ENCODE measurements at places on chromosomes 1 and 21.

DNA sequence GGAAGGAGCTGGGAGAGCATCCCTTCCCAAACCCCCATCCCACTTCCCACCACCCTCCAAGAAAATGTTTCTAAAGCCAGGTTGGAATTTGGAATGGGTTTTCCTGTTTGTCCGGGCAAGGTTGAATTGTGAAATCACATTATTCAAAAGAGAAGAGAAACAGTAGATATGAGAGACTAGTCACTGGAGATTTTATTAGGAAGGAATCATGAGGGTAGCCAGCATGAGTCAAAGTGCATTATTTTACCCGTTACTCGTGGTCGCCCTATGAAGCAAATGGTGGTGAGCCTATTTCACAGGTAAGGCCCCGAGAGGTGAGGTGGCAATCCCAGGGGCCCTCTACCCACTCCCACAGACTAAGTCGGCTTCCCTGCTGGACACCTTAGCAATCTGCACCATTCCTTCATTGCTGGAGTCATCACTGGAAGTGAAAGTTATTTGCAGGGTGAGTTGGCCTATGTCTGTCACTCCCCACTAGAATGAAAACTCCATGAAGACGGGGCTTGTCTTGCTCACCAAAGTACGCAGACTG is 52.8 kb downstream of the TOMM20 start:
- DNase-seq: no peak

- no peak for DNase-seq
Observed at GRCh38 chr1:28656335-28656734, 7.9 kb downstream of the RNU11 start.

GRCh38 chr1:234535763-234536515 is 57.0 kb upstream of the TARBP1 start:
- peak; percentile 49 for DNase-seq

- no peak for DNase-seq
Observed at GRCh38 chr21:43306391-43306790, 120.5 kb downstream of the SIK1 start.

GRCh38 chr1:50980505-50980904 is 10.5 kb downstream of the CDKN2C start:
- DNase-seq: peak; percentile 14

GRCh38 chr1:150513351-150513791 is 2.2 kb upstream of the FALEC start:
- no peak for DNase-seq

- no peak for DNase-seq
Observed at GRCh38 chr1:90340606-90341005, 345.7 kb downstream of the ZNF326 start.

GRCh38 chr1:44684525-44684924 is 10.0 kb downstream of the ARMH1 start:
- DNase-seq: no peak

DNA sequence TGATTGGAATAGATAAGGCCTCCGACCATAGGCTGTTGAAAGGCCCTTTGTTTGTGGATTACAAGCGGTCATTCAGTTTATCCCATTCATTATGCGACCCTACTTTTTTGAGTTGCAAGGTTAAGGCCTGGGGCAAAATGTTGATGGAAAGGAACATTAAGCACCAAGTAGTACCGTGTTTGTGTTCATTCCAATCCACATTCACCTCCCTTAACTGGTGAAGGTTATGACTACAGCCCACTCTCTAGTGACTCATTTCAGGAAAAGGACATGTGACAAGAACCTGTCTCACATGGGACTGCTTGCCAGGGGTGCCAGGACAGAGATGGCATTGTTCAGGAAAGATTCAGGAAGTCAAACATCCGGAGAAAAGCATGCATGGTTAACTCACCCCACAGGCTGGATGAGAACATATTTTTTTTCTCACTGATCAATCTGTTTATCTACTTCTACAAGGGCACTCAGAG is 81.6 kb downstream of the CD58 start:
- DNase-seq: peak; percentile 90

DNA sequence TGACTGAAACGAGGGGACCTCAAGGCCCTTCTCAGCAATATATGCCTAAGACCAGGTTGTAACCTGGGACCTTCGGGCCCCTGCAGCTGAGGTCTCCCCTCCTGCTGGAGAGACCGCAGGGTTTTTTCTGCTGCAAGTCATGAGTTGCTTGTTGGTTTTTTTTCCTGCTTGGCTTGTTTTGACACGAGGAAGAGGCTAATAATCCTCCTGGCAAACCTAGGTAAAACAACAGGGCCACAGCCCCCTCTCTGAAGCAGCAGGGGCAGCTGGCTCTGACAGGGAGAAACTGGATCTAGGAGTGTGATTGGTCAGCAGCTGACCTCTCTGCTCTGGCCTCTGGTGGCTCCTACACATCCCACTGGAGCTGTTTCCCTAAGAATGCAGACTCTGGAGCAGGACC is 69.0 kb downstream of the CD34 start:
- no peak for DNase-seq

DNA sequence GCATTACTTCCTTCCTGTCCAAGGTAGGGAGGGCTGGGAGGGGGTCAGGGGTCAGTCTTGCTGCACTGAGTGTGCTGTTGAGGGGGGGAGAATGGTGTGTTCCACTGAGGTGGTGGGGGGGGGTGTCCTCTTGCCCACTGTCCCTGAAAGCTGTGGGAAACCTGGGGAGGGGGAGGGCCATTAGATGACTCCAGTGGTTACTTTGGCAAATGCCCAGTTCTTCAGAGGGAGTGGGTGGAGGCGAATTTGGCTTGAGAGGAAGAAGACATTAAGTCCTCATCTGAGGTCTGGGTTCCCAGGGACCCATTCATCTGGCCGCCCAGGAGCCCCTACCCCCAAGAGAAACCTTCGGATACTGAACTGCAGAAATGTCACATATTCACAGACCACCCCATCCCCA is 36.2 kb downstream of the MEF2D start:
- no peak for DNase-seq

- no peak for DNase-seq
Observed at GRCh38 chr1:41487126-41488039, 2.9 kb upstream of the EDN2 start.

GRCh38 chr1:1352786-1353388 is 3.7 kb upstream of the DVL1 start:
- DNase-seq: no peak

GRCh38 chr1:12296623-12297022 is 66.8 kb downstream of the VPS13D start:
- no peak for DNase-seq

GRCh38 chr1:189939967-189940366 is 537.7 kb downstream of the BRINP3 start:
- DNase-seq: peak; percentile 15

DNA sequence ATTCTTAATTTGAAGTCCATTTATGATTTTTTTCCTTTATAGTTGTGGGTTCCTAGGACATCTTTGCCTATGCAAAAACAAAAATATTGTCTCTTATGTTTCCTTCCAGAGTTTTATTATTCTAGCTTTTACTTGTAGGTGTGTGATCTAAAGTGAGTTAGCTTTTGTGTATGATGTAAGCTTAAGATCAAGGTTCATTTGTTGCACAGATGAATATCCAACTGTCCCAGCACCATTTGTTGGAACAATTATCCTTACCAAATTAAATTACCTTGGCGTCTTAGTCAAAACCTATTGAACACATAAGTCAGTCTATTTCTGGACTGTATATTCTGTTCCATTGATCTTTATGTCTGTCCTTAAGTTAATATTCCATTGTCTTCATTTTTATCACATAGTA is 337.6 kb downstream of the ZP4 start:
- DNase-seq: no peak

DNA sequence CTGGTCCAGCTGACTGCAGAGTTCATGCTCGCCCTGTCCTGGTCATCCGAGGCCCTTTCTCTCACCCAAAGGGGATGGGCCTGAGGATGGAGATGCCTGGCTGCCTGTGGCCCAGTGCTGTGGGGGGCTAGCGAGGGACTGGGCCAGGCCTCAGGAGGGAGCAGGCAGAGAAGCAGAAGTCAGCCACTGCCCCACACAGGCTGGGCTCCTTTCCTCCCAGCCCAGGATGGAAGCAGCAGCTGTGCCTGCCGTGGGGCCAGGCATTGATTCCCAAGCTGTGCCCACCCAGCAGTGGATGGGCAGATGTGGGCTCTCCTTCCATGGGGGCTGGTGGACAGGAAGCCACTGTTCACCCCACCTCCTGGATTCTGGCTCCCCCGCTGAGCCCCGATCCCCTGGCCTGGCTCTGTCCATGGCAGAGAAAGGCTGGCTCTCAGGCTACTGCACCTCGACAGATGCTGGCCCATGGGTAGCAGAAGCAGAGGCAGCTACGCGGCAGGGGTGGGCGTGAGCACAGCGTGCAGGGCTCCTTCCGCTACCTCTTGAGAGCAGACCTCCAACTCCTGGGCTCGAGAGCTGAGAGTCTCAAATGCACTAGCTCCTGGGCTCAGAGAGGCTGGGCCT is 24.6 kb downstream of the RUNX3 start:
- no peak for DNase-seq

DNA sequence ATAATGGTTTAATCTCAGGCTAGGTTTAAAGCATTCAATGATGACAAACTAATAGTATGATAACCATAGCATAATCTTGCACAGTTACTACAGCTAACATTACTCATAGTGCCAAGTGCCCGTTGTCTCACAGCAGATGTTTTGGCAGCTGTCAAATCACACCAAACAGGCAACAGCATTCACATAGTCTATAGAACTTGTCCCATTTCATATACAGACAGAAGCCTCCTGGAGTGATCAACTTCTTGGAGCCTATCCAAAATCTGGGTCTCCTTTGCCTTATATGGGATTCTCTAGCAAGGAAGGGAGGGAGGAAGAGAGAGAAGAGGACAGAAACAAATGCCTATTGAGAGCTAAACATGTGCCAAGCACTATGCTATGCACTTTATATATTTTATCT is 250.6 kb upstream of the ZP4 start:
- no peak for DNase-seq

- DNase-seq: no peak
Observed at GRCh38 chr1:229561141-229561540, 2.6 kb upstream of the ABCB10 start.

DNA sequence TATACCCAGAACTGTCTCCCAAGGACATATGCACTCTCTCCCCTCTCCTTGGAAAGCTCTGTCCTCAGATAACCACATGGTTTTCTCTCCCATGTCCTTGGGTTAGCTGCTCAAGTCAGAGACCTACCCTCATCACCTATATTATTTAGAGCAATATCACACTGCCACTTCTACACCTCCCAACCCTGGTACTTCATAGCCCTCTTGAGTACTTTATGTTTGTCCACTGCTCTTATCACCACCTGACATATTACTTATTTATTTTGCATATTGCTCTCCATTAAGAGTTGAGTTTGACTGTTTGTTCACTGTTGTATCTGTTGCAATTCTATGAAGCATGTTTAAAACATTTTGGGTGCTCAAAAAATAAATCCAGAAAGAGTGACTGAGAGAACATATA is 126.3 kb upstream of the ATP1B1 start:
- DNase-seq: no peak

DNA sequence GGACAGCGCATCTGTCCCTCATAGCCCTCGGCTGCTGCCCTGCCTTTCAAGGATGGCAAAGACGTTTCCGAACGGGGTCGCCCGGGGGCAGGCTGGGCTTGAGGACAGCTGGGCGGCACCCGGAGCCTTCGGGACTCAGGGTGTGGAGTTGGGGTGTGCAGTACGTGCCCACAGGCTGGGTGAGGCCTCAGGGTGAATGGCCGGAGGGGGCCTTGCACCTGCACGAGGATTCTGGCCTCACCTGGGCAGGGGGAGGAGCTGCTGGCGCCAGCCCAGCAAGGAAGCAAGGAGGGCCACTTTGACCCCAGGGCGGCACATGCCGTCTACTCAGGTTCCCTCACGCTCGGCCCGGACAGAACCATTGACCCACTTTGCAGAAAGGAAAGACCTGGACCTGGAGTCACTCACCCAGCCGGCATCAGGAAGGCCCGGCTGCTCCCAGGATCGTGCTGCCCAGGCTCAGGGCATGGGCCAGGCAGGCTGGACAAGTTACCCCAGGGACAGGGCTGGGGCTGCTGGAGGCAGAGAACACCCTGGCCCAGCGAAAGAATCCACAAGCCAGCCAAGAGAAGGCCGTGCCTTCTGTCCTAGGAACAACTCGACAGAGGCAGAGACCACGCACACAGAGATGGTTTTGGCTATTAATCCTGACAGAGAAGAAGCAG is 65.1 kb upstream of the TTC34 start:
- no peak for DNase-seq

DNA sequence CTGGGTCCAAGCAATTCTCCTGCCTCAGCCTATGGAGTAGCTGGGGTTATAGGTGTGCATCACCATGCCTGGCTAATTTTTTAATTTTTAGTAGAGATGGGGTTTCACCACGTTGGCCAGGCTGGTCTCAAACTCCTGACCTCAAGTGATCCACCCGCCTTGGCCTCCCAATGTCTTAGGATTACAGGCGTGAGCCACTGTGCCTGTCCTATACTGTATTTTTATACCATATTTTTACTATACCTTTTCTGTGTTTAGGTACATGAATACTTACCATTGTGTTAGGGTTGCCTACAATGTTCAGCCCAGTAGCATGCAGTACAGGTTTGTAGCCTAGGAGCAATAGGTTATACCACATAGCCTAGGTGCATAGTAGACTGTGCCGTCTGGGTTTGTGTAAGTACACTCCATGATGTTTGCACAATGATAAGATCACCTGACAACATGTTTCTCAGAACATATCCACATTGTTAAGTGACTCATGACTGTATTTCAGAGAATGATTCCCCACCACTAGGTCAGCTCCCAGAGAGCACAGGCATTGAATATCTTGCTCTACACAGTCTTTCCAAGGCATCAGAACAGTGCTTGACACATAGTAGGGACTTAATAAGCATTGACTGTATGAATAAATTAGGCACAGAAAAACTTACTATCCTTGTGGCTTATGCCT is 6.0 kb upstream of the CITED4 start:
- DNase-seq: no peak

DNA sequence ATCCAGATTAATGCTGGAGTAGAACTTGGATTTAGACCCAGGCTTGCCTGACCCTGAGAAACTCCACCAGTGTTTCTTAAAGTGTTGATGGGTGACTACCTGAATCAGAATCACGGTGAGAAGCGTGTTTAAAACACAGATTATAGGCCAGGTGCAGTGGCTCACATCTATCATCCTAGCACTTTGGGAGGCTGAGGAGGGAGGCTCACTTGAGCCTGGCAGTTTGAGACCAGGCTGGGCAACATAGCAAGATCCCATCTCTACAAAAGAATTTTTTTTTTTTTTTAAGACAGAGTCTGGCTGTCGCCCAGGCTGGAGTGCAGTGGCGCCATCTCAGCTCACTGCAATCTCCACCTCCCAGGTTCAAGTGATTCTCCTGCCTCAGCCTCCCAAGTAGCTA is 56.3 kb upstream of the TENT5B start:
- DNase-seq: no peak

All from pons (tissue), 1 donor.